ENCODE measurements at places on chromosomes 3 and 15. TPM values are rescaled to one million over a fixed set of nuclear protein-coding genes. Genes with fewer than 3 reads are reported as not detected.

TMEM212 gene
- not detected for total RNA-seq

HMCES gene
- 36.6 TPM for total RNA-seq

DNA sequence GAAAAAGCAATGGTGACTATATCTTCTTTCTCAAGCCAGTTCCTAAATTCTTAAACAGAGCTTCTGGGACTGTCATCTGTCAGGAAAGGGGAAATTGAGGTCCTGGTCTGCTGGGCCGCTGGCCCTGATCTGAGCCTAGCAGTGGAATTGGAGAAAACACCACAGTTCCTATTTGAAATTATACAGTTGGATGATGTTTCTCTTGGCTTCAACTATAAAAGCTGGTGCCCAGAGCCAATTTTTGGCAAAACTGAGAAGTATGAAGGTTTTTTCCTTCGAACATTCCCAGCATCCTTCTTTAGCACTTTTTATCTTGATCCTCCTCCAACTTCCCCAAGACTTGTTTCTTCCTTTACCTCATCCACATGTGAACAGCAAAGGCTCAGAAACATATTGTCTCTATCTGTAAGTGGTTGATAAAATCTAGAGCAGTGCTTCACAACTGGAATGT lies 83.9 kb downstream of the CD47 start:
- no peak for DNase-seq

- no peak for DNase-seq
Observed at GRCh38 chr3:89504432-89504831, 397.0 kb downstream of the EPHA3 start.

DNA sequence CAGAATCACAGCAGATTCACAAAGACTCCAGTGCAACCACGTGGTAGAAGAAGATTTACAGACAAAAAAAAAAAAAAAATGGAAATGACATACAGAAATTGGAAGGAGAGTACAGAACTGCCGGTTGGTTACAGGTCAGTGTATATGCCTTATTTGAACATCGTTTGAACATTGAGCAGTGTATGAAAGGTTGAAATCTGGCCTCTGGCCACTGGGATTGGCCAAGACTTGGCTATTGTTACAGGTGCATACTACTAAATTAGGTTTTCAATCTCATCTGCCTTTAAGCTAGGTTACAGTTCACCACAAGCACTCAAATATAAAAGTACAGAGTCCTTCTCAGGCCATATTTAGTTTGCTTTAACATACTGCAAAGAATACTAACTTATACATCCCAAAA lies 59.8 kb downstream of the THBS1 start:
- DNase-seq = no peak

- no peak for DNase-seq
Observed at GRCh38 chr3:187169231-187169960, 27.9 kb upstream of the RTP1 start.

DNA sequence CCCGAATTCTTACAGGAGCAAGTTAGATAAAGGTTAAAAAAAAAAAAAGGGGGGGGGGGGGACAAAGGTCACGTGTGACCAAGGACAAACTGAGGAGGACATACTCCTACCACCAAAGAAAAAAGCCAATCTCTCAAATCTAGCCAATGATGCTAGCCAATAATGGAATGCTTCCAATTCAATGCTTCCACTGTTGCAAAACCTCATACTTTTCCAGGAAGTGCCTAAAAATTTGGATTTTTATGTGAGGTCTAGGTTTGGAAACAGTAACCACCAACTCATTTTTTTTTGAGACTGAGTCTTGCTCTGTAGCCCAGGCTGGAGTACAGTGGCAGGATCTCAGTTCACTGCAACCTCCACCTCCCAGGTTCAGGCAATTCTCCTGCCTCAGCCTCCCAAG lies 11.4 kb downstream of the MSL2 start:
- no peak for DNase-seq

GRCh38 chr3:45123030-45123429 lies 23.1 kb downstream of the CDCP1 start:
- no peak for DNase-seq

GRCh38 chr15:99421172-99421656 lies 144.6 kb upstream of the MEF2A start:
- peak; percentile 17 for DNase-seq

- DNase-seq = no peak
Observed at GRCh38 chr3:184688251-184688881, 23.5 kb downstream of the MAGEF1 start.

- DNase-seq = no peak
Observed at GRCh38 chr15:71043373-71043772, 71.9 kb upstream of the THSD4 start.

DNA sequence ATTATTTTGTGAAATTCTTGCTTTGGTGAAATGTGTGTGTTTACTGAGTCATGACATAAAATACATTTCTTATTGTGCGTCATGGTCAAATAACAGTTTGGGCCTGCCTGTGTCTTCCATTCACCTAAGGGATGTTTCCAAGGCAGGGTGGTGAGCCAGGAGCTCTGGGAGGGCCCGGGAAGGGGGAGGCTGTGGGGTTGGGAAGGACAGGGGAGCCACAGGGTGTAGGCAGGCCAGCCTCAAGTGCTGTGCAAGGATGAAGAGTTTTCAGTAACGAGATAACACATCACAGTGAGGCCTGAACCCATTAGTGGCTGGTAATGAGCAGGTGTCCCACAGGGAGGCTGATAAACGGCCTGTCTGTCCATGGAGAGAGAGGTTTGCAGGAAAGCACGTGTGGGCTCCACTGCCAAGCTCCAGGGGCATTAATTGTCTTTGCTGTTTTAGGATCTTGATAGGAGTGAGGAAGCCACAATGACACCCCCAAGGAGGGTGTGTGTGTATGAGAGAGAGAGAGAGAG lies 35.6 kb upstream of the SEC13 start:
- no peak for DNase-seq

DNA sequence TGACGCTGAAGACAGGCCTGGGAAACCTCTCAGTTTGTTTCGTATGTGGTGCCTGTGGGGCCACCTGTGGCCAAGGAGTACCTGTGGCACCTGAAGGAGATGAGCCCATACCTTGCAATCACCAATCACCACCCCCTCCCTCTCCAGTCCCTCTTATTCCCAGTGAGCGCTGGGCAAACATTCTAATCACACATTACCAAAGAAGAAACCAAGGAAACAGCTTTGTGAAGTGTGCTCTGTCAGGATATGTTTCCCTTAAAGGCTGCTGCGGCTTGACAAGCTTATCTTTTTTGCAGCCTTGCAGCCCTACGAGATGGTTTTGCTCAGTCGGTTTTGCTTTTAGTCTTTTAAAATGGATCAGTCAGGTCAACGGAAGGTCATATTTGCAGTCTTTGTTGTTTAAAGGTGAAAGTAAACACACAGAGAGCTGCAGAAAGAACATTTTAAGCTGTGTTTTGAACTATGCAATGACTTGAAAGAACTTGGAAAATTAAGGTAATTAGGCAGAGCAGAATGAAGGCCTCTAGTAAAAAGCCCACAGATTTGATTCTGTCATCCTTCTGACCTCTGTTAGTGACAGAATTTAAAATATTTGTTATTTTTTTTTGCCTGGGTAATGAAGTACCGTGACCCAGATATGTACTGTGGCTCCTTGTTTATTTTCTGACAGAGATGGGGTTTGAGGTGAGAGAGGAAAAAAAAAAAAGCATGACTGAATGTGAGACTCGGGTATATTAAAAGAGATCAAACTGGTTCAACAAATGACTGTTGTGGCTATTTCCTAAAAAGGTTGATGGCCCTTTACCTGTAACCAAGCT lies 461.4 kb downstream of the NSUN3 start:
- DNase-seq = no peak

DNA sequence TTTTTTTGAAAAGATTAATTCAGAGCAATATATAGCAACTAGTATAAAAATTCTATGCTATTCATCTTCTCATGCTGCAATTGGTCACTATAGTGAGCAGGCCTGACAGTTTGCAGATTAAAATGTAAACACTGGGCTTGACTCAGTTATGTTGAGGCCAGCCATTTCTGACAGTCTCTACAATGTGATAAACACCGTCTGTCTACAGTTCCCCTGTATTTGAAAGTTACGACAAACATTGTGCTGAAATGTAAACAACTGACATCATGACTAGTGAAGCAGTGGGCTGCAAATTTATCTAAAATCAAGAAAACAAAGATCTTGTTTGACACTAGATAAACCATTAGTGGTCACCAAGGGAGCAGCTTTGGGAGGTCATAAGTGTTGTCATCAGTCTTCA lies 197.4 kb downstream of the ISL2 start:
- DNase-seq = no peak

DNA sequence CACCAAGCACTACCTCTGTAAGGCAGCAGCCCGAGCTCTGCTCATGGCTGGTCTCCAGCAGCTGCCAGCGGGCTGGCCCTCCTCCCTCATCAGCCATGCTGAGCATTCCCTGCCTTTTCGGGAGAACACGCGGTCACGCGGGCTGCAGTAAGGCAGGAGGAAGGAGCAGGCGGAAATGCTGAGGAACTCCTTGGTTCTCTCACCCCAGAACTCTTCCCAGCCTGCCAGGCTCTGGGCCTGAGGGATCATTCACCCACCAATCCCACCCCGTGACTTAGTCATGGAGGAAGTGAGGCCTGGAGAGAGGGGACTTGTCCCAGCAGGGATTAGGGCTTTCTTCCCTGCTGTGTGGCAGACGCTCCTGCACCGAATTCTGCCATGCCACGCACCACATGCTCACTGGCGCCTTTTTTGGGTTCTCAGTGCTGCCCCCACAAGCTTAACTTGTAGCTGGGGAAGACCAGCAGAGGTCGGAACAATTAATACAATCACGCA lies 42.9 kb upstream of the RPL32 start:
- no peak for DNase-seq

Data from sciatic nerve (tissue), 2 donors.